ENCODE measurements at places on chromosomes 13 and 19.

GRCh38 chr13:89565476-89566100 is 1781.9 kb upstream of the MIR17HG start:
- DNase-seq, result no peak

- no peak for DNase-seq
These were observed 851.0 kb upstream of the KLHL1 start for GRCh38 chr13:70959035-70959775.

DNA sequence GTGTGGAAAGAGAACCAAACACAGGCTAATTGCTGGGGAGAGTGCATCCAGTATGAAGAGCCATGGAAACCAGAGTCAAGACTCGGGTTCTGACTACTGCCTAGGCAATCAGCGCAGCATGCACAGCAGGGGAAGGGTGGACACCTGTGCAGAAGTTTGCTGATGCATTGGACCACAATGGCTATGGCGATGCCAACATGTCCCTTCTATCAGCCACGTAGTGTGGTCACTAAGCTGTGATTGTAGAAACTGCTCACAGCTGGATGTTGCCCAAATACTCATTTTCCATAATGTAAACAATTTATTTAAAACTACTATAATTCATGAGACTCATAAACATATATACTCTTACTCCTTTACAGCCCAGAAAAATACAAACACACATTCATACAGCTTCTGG is 1718.2 kb downstream of the EFNB2 start:
- no peak for DNase-seq

DNA sequence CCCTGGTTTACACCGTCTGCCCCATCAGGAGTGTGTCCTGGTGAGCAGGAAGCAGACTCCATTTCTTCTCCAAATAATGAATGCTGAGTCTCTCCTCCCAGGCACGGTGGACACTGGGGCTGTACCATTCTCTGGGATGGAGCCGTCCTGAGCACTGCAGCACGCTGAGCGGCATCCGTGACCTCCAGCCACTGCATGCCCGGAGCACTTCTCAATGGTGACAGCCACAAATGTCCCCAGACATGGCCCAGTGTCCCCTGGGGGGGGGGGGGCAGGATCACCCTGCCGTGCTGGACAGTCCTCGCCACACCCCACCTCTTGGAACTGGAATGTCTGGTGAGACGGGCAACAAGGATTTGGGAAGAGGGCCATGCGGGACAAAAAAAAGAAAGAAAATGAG is 37.4 kb downstream of the GNG7 start:
- DNase-seq, result no peak

DNA sequence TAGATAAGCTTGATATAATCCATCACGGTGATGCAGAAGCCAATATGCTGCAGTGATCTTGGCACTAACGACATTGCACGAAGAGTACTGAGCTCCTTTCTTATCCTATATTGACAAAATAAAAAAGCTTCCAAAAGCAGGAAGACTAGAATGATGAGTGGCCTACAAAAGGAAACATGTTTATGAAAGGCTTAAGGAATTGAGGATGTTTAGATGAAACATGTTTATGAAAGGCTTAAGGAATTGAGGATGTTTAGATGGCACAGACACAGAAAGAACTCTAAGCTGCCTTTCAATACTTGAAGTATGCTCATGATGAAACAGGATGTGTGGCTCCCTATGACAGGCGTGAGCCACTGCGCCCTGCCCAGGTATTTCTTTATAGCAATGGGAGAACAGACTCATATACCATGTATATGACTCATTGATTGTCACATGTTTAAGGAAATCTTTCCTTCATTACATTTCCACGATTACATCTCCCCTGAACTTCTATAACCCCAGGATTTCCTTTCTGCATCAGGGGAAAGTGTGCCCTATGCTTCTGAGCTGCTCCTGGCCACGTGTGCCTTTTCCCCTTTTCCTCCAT is 690.8 kb upstream of the ARGLU1 start:
- DNase-seq, result no peak

DNA sequence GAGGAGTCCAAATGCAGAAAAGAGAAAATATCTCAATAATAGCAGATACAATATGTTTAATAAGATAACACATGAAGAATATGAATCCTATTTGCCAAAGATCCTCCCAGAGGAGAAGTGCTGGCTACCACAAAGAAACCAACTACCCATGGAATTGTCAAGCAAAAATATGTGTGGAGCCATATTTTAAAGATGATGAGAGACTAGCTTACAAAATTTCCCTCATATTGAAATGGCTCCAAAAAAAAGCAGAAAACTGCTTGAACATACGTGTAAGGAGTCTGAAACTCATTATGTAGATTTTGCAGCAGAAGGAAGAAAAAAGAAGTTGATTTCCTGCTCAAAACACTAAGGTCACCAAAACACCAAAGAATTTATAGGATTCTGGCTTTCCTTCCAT is 94.2 kb downstream of the USP12 start:
- no peak for DNase-seq

GRCh38 chr13:46683676-46684260 is 113.2 kb downstream of the ESD start:
- no peak for DNase-seq

- no peak for DNase-seq
These were observed 4.9 kb downstream of the MBNL2 start for GRCh38 chr13:97226788-97227627.

- no peak for DNase-seq
These were observed 479.5 kb downstream of the ZNF536 start for GRCh38 chr19:30851646-30852045.

DNA sequence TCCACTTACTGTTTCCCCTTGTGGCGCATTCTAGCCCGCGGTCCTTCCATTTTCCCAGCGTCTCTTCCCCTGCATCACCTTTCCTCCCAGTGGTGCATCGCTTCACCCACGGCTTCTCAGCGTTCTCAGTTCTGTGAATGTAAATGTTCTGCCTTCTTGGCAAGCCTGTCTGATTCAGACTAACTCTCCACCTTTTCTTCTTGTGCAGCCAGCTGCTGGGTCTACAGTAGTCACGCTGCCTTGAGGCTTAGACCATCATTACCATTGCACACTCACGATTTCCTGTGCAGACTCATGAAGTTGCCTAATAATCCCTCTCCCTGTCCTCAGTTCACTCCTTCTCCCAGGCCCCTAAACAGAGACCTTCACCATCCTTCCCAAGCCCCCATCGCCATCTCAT is 75.0 kb downstream of the DHRS12 start:
- DNase-seq, result no peak

GRCh38 chr13:77919246-77919920 is 752 bp upstream of the EDNRB start:
- DNase-seq, result no peak

DNA sequence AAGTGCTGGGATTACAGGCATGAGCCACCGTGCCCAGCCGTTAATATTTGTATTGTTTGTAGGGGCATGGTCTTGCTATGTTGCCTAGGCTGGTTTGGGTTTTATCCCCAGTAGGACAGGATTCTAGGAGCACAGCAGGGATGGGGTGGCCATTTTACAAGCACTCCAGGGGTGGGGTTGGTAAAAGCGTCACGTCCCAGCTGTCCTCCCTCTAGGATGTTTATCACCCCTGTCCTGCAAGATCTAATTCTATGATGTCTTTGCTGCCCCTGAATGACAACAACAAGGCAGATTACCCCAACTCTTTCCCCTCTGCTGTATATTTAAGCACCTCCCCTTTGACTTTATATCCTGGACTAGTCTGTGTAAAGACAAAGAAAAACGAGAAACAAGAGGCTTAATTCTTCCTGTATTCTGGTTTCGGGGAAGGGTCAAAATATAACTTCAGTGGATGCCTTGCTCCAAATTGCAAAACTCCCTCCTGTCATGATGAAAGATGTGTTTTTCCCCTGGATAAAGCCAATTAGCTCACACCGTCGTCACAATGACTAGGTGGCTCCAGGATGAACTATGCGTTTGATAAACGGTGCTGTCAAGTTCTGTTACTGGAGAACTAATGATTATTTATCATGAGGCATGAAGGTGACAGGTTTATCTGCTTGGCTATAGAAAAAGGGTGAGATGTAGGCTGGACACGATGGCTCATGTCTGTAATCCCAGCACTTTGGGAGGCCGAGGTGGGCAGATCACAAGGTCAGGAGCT is 27.8 kb upstream of the OR1M1 start:
- DNase-seq, result no peak

DNA sequence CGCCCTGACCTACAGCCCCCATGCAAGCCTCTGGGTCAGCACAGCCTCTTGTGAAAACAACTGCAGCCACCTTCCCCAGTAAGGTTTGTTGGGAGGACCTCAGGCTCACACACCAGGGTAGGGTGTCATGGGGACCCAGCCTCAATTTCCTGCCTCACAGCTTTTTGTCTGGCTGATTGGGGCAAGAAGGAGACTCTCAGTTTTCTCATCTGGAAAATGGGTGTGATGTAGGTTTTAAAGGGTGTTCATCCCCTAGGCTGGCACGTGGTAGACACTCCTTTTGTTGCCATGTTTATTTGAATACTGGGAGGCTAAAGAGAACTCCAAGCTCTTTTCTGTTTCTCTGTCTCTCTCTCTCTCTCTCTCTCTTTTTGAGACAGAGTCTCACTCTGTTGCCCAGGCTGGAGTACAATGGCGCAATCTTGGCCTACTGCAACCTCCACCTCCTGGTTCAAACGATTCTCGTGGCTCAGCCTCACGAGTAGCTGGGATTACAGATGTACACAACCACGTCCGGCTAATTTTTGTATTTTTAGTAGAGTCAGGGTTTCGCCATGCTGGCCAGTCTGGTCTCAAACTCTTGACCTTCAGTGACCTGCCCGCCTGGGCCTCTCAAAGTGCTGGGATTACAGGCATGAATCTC is 18.2 kb upstream of the PLAUR start:
- no peak for DNase-seq

- DNase-seq, result no peak
These were observed 50.7 kb downstream of the C1QTNF9 start for GRCh38 chr13:24360106-24360505.

DNA sequence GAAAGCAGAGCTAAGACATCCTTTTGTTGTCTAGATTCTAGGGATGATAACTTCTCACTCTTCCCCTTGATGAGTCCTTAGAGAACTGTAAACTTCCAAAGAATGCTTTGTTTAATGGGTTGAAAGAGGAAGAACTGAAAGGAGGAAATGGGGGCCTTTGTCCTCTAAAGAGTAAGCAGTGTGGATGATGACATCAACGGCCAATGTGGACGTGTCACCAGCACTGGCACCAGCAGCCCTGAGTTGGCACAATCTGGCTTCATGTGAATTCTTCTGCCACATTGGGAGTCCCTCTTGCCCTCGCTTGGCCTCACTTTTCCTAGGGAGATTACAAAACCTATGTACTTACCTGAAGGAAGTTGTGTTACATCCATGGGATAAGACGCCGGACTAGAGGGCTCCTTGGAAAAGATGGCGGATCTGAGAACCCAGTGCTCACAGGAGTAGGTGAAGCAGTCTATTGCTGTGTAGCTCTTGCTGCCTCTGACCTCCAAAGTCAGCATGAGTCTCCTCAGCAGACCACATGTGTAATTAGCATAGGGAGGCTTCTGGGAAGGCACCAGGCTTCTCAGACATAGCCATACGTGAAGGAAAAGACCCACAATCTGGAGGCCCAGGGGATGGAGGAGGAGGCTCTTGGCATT is 62.8 kb downstream of the RGCC start:
- no peak for DNase-seq

GRCh38 chr19:3932931-3933810 is at the start of gene NMRK2:
TSS of gene NMRK2 (plus strand) at chr19:3933069. CDS start at chr19:3933672, 603 bp downstream.
- DNase-seq, result no peak

- no peak for DNase-seq
These were observed 216.9 kb downstream of the DNAJC15 start for GRCh38 chr13:43240278-43240677.
